Hematopoietic multipotent progenitor cell treated with erythropoietin and hydrocortisone succinate and interleukin-3 and kit ligand, for 6 days (in vitro differentiated cells): ENCODE measurements at places on chromosomes 6 and 20.

GRCh38 chr6:24643920-24644319, 2.1 kb downstream of the KIAA0319 start:
- no peak for DNase-seq

- peak; percentile 80 for DNase-seq
Observed at GRCh38 chr6:72411872-72412708, 209.8 kb upstream of the KCNQ5 start.

DNA sequence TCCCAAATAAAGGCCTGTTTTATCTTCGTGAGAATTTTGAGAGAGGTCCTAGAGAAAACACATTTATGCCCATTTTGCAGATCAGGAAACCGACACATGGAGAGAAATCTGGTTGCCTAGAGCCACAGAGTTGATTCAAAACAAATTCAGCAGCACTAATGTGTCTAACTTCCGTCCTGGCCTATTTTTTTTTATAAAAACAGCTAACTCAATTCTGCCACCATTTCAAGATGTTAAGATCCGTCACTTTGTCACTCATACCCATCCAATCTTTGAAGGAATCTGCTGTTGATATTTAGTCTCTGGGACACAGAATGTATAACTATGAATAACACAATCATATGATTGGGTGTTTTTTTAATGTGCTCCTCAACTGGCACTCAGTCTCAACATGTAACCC, 611.1 kb upstream of the ARID1B start:
- no peak for DNase-seq

GRCh38 chr6:72976484-72976883, 248.8 kb downstream of the KHDC1L start:
- no peak for DNase-seq

DNA sequence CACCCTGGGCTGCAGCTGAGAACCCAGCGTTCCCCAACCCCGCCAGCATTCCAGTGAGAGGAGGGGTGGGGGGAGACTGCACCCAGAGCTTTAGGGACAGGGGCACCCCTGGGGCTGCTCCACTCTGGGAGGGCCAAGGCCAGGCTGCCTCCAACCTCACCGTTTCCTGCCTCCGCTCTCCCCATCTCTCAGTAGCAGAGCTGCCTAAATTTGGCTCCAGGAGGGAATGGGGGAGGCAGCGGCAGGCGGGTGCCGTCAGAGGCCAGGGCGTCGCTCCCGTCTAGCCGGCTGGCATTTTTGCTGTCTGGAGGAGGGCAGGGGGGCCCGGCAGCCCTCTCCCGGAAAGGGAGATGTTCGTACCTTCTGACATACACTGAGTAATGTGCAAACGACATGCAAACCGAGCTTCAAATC, 46.6 kb downstream of the NOL4L start:
- DNase-seq = peak; percentile 48

- no peak for DNase-seq
Observed at GRCh38 chr6:123017104-123017682, 21.2 kb downstream of the CLVS2 start.

- DNase-seq = no peak
Observed at GRCh38 chr6:167533851-167534250, 209.0 kb downstream of the TTLL2 start.

- DNase-seq = peak; percentile 38
Observed at GRCh38 chr6:18154507-18155149, at the start of gene TPMT. TPMT (minus strand) TSS chr6:18155077; CDS start chr6:18149127, 5,950 bp downstream.

DNA sequence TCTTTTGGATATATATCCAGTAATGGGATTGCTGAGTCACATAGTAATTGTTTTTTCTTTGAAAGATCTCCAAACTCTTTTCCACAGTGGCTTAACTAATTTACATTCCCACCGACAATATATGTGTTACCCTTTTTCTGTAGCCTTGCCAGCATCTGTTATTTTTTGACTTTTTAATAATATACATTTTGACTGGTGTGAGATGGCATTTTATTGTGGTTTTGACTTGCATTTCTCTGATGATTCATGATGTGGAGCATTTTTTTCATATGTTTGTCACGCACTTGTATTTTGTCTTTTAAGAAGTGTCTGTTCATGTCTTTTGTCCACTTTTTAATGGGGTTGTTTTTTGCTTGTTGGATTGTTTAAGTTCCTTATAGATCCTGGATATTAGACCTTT, 58.9 kb upstream of the OPRM1 start:
- DNase-seq = no peak

- peak; percentile 33 for DNase-seq
Observed at GRCh38 chr6:45415315-45415714, 37.6 kb upstream of the SUPT3H start.

DNA sequence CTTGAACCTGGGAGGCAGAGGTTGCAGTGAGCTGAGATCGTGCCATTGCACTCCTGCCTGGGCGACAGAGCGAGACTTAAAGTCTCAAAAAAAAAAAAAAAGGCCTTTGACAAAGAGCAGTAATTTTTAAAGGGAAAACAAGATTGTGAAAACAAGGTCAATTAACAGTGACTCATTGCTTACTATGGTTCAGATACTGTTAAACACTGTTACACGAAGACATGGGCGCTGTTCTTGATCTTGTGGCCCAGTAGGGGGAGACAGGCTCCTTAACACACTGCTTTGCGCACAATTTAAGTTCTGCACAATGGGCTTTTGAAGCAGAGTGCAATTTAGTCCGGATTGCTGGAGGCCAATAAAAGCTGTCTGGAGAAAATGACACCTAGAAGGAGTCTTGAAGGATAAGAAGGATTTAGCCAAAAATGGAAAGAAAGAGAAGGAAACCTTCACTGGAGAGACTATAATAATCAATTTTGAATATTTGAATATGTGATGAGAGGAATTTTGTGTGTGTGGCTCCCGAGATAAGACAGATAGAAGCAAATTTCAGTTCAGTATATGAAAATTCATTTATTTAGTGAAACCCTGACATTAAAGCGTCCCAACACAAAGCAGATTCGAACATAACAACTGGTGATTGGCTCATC, 6.0 kb upstream of the LATS1 start:
- peak; percentile 94 for DNase-seq

- no peak for DNase-seq
Observed at GRCh38 chr6:153778216-153778615, 260.8 kb upstream of the OPRM1 start.

DNA sequence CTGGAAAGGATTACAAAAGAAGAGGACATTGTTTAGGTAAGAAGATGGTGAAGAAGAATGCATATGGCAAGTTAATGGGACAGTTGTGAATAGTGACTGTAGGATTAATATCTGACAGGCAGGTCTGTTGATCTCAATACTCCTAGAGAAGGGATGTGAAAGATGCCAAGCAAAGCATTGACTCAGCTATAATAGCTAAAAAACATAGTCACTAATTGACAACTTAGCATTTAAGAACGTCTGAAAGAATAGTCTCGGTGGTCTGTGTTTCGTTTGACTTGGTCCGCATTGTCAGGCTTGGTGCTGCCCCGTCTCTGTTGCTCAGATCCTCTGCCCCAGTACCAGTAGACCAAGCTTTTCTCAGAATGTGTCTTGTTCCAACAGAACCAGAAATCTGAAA, 65.9 kb downstream of the HIVEP1 start:
- DNase-seq = no peak

GRCh38 chr6:158501360-158502262, 58.3 kb upstream of the TMEM181 start:
- DNase-seq = no peak

DNA sequence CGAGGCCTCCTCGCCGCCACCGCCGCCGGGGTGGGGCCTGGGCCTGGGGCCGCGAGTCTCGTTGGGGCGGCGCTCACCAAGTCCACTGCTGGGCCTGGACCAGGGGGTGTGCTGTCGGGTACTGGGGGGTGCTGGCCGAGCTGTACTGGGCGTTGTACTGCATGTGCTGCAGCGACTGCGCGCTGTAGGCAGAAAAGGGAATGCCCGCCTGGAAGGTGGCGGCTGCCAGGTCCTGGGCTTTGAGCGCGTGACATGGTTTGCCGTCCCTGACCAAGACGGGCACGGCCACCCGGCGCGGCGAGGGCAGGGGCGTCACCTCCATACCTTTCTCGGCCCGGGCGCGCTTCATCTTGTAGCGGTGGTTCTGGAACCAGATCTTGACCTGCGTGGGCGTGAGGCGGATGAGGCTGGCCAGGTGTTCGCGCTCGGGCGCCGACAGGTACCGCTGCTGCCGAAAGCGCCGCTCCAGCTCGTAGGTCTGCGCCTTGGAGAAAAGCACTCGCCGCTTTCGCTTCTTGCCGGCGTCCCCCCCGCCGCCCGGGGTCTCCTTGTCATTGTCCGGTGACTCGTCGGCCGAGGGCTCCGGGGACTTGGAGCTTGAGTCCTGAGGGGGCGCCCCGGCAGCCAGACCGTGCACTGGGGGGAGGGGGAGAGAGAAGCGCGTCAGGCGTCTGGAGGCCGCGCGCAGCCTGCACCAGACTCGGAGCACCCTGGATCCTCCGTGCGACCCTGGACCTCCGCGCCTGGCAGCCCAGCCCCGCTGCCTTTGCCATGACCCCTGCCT, 1.8 kb downstream of the NKX2-2 start:
- no peak for DNase-seq

GRCh38 chr6:35092362-35093117, 48.6 kb downstream of the TCP11 start:
- no peak for DNase-seq

DNA sequence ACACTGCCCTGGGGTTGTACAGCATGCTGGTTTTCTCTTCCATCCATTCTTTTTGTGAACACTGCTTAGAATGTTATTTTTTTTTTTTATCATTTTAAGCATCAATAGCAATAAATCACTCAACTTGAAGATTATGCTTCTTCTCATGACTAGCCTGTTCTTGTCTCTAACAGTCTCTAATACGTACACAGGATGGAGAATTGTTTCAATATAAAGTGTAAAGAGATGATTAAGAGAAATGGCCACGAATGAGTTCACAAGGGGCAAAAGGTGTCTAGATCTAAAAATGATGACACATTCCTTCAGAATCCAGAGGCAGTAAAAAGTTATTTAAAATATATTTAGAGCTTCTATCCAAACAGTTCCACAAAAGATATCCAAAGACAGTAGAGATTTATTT, 390.2 kb downstream of the HDGFL1 start:
- DNase-seq = no peak

- no peak for DNase-seq
Observed at GRCh38 chr20:19210391-19211155, 1.9 kb upstream of the SLC24A3 start.

DNA sequence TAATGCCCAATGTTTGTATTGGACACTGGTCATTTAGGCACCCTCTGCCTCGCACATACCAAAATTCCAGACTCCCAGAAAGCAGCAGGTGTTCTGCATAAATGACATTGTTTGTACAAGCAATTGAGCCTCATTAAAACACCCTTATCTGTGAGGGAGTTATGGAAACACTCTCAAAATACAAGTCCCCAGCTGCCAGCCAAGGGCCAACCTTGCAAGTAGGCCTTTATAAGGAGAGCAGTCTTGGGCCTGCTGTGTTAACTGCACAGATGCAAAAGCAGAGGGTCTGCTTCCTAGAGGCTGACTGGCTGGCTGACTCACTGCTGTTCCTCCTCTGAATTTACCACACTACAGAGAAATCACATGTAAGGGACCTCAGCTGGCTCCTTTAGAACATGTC, 150.4 kb upstream of the HMGN3 start:
- DNase-seq = no peak

- DNase-seq = no peak
Observed at GRCh38 chr20:3502878-3503277, 32.1 kb downstream of the ATRN start.

DNA sequence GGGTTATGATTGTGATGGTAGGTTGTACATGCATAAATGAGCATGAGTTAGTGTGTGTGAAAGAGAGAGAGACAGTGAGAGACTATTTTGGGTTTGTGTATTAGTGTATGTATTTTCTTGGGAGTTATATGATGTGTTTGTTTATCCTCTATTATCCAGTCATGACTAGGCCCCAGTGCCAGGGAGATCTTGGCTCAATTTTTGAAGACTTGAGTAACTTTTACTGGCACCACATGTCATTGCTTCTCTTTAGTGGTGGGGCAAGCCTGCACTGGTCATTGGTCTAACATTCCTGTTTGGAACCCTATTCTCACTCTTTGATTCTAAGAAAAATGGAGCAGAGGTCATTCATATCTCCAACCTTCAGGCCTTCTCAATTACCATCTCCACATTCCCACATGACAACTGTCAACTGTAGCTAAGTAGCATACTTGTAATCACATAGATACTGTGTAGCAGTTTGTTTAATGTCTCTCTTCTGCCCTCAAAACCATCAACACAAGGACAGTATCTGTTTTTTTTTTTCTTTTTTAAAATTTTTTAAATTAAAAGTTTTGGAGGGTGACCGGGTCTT, 8.8 kb downstream of the L3MBTL1 start:
- DNase-seq = no peak

GRCh38 chr6:31083742-31084354, 28.5 kb downstream of the C6orf15 start:
- peak; percentile 62 for DNase-seq

DNA sequence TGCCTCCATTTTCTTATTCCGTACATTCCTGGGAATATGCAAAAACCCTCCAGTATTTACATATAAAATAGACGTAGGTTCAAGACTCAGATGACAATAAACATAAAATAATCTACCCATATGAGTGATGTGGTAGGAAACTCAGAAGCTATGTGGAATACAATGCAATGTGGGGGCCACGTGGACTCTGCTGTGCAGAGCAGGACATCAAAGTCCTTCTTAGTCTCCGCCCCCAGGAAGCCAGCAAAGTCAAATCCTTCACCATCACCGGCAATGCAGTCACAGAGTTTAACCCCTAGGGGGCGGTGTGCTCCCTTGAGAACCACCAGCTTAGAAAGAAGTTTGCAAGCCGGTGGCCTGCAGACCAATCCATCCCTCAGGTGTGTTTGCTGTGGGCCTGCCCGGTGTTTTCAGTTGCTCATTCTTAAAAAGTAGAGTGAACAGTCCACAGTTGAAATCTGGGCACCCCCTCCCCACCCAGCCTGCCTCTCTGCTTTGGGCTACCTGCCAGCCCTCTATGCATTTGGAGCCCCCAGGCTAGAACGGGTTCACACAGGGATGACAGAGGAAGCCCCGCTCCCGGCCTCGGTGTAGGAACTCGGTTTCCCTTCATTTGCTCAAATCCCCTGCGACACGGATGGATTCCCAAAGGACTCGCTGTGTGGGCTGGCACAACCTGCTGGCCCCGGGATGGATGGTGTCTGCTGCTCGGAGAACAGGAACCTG, 59.9 kb downstream of the SULF2 start:
- peak; percentile 93 for DNase-seq

- DNase-seq = no peak
Observed at GRCh38 chr6:14826456-14826855, 419.4 kb upstream of the JARID2 start.

DNA sequence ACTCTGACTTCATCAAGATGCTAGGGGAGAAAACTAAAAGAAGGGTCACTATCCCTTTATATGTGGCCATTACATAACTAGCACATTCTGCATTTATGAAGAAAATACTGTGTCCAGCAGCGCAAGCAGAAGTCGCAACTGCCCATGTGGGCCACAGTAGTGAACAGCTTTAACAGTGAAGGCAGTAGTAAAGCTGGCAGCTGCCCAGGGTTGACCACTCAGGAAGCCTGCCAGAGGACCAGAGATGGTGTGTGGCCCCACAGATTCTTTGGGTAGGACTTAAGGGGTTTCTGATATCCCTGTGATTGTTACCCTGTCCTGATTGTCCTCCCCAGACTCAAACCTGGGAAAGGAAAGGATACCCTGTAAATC, 88.3 kb upstream of the NT5E start:
- no peak for DNase-seq
